NCI-H1417 treated with DMSO at 0.1 percent for 48 hours (cell line): ENCODE measurements at places on chromosomes 11 and 22.

GRCh38 chr11:15159085-15159484 is 44.4 kb downstream of the INSC start:
- no peak for DNase-seq

- no peak for DNase-seq
Observed at GRCh38 chr11:30652801-30653200, 66.6 kb upstream of the MPPED2 start.

GRCh38 chr11:87258171-87258833 is 220.6 kb downstream of the TMEM135 start:
- no peak for DNase-seq

DNA sequence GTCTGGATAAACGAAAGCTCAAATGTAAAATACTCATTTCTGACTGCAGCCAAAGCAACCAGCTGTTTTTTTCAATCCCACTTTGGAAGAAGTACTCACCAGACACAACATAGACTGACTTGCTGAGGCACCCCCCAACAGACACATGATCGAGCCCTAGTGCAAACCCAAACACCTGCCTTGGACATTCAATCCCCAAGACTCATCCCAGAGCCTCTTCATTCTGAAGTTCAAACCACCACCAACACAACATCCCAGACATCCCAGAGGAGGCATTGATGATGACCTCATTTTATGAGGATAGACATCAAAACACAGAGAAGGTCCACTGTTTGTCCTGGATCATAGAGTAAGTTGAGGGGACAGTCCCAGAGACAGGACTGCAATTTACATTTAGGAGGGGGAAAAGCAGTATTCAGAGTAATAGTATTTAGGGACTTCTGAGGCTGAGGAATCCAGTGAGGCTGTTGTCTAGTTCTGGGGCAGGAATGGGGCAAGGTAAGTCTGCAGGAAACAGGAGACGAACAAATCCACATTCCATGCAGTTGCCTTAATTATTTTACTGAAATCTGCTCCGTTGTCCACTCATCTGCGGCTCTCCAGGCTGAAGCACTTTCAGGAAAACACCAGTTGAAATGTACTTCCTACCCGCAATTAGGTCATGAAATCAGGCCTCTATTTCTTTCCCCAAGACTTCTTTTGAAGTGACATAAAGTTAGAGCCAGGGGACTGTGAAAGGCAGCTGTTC is 54.8 kb downstream of the CLPB start:
- DNase-seq, result no peak
